GDM1 (cell line): ENCODE measurements at places on chromosomes 3 and 15.
A peak's percentile ranks its signal among the peaks of the same experiment; 100 is the strongest.

DNA sequence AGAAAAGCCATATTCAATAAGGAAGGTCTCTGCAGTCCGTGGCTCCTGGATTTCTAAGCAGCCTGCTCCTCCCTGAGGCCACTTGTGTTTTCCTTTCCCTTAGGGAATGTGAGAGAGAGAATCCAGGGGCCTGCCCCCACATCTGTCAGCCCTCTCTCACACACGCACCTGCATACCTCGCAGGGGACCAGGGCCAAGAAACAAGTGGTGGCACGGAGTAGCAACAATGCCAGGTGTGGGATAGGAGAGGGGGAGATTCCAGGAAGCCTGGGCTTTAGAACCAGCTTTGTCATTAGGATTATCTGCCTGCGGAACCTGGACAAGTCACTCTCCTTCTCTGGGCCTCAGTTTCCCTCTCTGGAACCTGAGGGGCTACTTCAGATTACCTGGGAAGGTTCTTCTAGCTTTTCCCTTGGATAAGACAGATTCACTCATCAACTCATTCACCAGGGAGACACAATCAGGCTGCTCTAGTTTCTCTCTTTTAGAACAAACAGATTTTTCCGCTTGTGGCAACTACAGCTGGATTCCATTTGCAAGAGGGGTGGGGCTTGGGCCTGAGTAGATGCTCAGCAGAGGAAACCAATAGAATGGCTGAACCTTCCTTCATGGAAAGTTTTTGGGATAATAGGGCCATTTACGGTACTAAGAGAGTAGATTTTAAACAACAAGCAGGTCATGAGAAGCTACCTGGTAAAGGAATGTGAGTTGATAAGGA, 19.5 kb downstream of the BCL6 start:
- DNase-seq: no peak

- DNase-seq: no peak
Observed at GRCh38 chr15:85869124-85869523, 74.4 kb upstream of the KLHL25 start.

- no peak for DNase-seq
Observed at GRCh38 chr3:194098081-194098842, 37.7 kb upstream of the HES1 start.

- DNase-seq: no peak
Observed at GRCh38 chr3:127284258-127284657, 3.6 kb downstream of the PRR20G start.

DNA sequence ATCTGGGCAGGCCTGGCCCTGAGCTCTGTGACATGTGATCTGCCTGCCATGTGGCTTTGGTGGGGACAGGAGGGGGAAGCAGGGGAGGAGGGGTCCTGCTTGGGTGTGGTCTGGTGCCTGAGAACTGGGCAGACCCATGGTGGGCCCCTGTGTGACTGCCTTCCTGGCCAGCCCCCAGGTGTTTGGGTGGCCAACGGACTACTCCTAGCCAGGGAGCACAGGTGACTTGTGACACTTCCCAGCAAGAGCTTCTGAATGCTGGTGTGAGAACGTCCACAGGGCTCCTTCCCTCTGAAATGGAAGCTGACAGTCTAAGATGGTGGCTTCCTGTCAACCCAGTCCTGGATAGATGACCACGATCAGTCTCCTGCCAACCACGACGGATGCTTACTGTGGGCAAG, 136.1 kb upstream of the MEF2A start:
- no peak for DNase-seq

GRCh38 chr3:188706599-188706998, 465.2 kb upstream of the TPRG1 start:
- no peak for DNase-seq

DNA sequence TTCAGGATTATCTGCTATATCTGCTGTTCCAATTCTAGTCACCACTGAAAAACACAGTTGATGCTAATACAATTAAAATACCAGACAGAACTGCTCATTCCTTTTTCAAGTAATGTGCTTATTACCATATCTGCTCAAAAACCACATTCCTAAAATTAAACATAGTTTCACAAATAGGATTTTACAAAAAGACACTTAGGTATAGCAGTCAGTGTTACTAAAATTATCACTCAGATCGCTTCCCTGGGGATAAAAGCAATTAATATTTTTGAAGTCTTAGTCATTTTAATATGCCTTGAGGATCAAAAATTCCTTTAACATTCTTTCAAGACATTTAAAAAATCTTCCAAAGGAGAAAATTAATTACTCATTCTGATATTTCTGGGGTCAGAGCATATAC, 71.5 kb downstream of the RAD18 start:
- DNase-seq: no peak

DNA sequence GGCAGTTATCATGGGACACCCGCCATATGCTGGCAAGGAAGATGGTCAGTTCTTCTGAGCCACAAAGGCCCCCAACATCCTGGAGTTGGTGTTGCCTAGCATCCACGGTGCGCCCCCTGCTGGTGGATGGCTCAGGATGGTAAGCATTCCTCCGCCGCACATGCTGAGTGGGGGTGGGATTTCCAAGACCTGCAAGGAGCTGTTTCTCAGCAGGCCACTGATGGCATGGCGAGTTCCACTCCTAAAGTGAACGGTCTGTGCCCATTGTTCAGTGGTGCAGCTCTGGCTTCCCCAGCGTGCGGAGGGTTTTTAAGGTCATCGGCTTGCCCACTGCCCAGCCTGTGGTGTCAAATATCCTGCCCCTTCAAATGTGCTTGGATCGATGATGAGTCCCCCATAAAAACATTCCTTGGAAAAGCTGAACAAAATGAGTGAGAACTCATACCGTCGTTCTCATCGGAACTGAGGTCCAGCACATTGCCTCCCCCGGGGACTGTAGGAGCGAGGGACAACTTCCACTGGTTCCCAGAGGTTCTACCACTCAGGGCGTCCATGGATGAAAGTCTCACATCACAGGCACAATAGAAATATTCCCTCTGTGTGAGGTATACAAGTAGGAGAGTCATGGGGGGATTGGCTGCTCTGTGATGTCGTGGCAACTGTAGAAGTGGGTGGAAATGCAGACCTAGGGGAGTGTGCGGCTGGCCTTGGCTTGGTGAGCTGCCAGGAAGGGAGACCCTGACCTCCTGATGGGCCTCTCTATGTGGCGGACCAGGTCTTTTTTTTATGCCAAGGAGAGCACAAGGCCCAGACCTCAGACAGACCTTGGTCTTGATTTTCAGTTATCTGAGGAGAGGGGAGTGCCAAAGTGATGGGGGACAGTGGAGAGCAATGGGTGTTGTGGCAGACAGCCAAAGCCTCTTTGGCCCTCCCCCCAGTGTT, 102.0 kb downstream of the SNRPN start:
- no peak for DNase-seq

GRCh38 chr15:84826369-84826823, 9.2 kb downstream of the ALPK3 start:
- no peak for DNase-seq

GRCh38 chr15:59532770-59533379, 78.7 kb upstream of the GCNT3 start:
- DNase-seq: peak; percentile 37

DNA sequence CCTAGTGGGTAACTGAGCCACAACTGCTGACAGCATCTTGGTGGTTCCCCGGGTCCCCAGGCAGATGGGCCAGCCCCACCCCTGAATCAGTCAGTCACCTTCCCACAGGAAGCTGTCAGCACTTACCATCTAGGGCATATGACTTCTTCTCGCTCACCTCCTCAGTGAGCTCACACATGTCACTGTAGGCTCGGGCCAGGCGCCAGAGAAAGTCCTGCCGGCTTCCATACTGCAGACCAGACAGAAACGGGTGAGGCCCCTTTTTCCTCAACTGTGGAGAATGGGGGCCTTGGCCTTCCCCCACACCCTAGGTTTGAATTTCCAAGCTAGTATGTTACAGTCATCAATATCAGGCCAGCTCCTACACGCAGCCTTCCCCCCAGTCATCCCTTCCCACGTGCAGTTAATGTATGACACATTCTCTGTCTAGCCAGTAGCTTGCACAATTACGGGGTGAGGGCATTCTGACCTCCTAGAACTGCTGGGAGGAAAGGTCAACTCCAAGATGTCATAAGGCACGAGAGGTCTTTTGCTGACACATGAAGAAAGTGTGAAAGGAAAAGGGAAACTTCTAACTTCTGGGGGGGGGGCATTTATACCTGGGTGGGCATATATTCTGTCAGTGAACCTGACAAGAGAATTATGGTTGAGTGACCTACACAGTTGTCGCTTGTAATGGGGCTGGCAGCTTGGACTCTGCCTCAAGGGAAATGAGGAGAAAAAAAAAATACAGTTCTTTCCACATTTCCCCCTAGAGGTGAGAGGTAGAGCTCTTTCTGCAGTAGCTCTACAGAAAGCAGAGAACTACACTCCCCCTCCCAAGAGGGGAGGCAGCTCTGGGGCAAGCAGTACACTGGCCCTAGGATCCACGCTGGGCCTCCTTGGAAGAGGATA, 10.9 kb downstream of the RMDN3 start:
- no peak for DNase-seq

DNA sequence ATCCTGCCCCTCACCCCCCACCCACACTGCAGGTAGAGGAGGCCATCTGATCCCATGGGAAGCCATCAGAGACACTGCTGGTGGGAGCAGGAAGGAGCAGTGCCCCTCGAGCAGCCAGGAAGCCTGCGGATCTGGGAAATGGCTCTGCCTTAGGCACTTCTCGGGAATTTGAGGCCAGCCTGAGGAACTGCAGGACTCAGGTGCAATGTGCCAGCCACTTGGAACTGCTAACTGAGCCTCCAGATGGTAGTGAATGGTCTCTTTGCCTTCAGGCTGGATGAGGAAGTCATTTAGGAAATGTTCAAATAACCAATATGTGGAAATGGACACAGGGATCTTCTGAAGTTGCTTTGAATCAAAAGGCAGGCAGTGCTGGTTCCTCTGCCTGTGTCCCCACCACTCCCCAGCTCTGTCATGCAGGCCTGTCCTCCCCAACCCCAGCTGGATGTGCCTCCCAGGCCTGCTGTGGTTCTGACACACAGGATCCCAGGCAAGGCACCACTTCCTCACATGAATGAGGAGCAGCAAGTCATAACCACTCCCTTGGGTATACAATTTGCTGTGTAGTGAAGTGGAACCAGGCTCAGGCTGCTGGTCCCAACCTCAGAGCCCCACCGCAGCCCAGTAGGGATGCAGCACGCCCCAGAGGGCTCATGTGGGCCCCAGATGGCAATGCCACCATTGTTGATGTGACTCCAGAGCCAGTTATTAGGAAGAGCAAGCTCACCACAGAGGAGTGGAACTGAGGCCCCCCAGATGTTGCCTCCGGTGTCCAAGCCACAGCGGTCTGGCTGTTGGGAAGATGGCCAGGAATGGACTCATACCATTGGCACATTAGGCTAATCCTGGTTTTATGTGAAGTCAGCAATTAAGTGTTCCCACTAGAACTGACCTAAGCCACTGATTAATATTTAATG, 46.5 kb upstream of the LIMD1 start:
- peak; percentile 46 for DNase-seq

GRCh38 chr3:16512435-16513140, 911 bp downstream of the RFTN1 start:
- peak; percentile 24 for DNase-seq

GRCh38 chr3:69368129-69368741, 17.7 kb downstream of the FRMD4B start:
- peak; percentile 29 for DNase-seq

- no peak for DNase-seq
Observed at GRCh38 chr3:61073566-61074165, 177.6 kb downstream of the FHIT start.

- DNase-seq: no peak
Observed at GRCh38 chr3:25426408-25426807, 1.7 kb upstream of the RARB start.

GRCh38 chr3:49237344-49237743, 39.7 kb downstream of the C3orf62 start:
- no peak for DNase-seq

- no peak for DNase-seq
Observed at GRCh38 chr3:120560304-120561250, 35.6 kb upstream of the NDUFB4 start.

GRCh38 chr15:67833710-67834511, 5.9 kb downstream of the RNU6-1 start:
- DNase-seq: no peak

DNA sequence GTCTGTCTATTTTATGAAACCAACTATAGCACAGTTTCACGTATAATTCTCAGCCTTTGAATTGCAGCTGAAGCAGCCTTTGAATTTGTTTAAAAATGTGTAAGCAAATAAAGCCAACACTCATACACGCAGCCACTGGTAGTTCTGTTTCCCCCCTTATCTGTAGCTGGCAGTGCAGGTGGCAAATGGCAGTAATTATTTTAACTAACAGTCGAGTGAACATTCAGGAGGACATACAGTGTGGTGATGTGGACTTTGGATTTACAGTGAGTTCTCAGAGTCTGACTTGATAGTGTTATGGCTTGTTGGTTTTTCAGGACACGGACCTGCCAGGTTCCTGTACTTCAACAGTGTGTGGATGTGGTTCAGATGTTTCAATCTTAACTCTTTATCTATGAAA, 64.0 kb upstream of the SKOR1 start:
- no peak for DNase-seq

- no peak for DNase-seq
Observed at GRCh38 chr15:78212546-78213424, 21.6 kb downstream of the ACSBG1 start.

DNA sequence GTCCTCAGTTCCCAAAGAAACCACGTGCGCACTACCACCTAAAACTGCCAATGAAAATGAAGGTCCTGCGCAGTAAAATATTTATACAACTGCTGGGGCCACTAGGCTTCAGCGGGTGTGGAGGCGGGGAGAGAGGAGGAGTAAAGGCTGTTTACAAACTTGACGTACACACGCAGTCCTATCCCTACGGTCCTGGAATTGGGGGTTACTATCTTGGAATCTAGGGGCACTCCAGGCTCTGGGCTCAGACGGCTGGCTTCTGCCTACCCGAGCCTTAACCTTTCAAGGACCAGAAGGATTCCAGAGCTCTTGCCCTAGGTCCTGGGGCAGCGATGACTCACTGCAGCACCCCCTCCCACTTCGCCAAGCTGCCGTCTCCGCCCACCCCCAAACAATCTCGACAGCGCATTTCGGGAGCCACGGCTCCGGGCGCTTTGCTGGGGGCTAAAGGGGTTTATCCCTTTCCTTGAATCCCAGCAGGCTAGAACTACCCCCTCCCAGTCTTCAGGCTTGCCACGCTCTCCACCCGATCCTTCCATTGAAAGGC, 3.0 kb downstream of the ADAMTS9 start:
- no peak for DNase-seq

GRCh38 chr3:47000922-47001730, 21.7 kb downstream of the NBEAL2 start:
- no peak for DNase-seq

- DNase-seq: no peak
Observed at GRCh38 chr15:26128611-26129140, 265.5 kb upstream of the ATP10A start.

DNA sequence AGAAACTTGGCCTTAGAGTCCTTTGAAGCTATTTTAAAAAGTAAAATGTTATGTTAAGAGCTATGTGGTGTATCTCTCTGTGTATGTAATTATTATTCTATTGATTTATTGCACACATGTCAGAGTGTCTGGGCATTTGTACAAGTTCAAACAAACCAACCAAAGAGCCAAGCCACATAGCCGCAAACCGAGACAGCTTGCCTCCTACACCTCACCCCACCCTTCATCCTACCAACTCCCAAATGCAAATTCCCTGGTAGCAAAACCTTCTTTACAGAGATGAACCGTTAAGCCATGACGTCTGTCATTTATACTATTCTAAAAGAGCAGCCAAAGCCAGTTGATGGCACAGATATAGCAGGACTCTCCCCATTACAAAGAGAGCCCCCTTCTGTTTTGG, 332.3 kb downstream of the ERC2 start:
- no peak for DNase-seq
